GM13976 (cell line): ENCODE measurements at places on chromosomes 5 and 9.

GRCh38 chr5:114447084-114447773, 85.4 kb downstream of the KCNN2 start:
- DNase-seq: no peak

DNA sequence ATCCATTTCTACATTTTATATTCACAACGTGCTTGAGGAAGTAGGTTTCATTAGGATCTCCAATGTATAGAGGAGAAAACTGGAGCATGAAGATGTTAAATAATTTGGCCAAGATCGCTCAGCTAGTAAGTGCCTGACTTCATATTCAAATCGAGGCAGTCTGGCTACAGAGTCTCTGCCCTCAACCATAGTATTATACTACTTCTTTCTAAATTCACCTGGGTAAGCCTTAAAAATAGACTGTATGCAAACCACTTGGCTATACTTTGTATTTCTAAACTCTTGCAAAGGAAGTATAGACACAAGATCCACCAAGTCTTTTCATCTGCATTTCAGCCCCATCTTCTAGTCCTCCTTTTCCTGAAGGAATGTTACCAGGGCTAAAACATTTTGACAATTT, 232.0 kb downstream of the PLK2 start:
- no peak for DNase-seq

DNA sequence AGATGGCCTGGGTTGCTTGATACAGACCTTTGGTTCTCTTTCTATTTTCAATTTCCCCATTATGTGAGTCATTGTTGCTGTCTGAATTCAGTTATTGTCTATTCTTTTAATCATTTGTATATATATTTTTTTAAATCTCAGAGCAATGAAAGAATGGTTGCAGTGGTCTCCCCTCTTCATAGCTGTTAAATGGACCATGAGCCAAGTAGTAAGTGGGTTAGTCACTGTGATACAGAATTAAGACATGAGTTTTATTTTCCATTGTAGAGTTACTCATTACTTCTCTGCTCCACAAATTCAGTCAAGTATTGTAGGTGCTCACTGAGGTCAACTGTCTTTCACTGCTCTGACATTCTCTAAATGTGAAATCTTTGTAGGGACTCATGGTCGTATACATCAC, 174.6 kb upstream of the GRAMD2B start:
- DNase-seq: no peak

GRCh38 chr5:176675676-176676360, 28.5 kb downstream of the TSPAN17 start:
- DNase-seq: no peak

GRCh38 chr9:75866273-75866871, 24.1 kb upstream of the PCSK5 start:
- peak; percentile 34 for DNase-seq

GRCh38 chr9:121823451-121824169, 172.2 kb downstream of the DAB2IP start:
- DNase-seq: no peak
